ENCODE measurements at places on chromosomes 16 and 17. TPM values are rescaled to one million over a fixed set of nuclear protein-coding genes. Genes with fewer than 3 reads are reported as not detected.

Gene KRT27
- not detected for total RNA-seq

DNA sequence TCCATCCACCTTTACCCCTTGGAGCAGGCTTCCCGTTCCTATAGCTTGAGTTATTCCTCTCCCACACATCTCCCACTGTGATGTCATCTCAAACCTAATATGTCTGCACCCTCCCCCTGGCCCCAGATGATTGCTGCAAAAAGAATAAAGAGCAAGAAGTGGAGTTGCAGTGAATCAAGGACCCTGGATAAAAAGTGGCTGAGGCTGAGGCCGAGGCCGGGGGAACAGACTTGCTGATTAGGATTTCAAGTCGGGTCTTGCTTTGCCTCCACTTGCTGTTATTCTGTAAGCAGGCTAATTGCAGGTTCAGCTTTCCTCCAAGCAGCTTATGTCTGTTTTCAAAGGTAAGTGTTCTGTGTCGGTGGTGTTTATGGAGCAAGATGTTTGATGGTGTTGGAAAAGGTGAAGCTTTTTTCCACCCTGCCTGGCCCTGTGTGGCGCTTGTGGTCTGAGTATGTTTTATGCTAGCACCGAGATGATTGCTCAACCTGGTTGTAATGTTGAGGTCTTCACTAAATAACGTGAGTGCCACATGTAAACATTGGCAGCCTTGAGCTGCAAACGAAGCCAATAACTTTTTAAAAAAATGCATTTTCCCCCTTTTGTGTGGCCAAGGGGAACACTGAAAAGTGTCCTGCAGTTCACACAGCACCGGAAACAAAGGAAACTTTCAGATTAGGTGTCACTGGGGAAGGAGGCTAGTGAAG, 15.4 kb downstream of the HS3ST3B1 start:
- no peak overlapping the region for H3K27ac ChIP-seq
- no peak overlapping the region for H3K4me3 ChIP-seq
- no peaks in the 10 kb centered on the region for H3K36me3 ChIP-seq
- no peaks in the 10 kb centered on the region for H3K4me1 ChIP-seq

Gene ADGRG3
- total RNA-seq, result not detected

DNA sequence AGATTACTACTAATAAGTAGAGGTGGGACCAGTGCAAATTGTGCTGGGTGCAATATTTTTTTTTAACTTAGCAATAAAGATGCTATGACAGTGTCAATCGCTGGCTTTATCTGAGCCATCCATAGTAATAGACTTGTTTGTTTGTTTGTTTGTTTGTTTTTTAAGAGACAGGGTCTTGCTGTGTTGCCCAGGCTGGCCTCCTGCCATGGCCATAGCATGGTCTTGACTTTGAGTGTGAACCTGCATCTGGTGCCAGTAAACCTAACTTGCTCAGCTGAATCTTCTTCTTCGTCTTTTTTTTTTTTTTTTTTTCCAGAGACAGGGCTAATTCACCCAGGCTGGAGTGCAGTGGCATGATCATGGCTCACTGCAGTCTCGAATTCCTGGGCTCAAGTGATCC, 46.6 kb downstream of the ZNRF1 start:
- H3K36me3 ChIP-seq, result no peaks in the 10 kb centered on the region
- H3K27me3 ChIP-seq, result no peaks in the 10 kb centered on the region
- DNase-seq, result no peak
- no peak overlapping the region for H3K4me3 ChIP-seq
- no peak overlapping the region for H3K27ac ChIP-seq

- H3K27ac ChIP-seq, result no peak overlapping the region
- no peak for DNase-seq
- peaks cover 12% of the 10 kb centered on the region for H3K36me3 ChIP-seq
Measured at GRCh38 chr16:15434079-15434424, 336 bp upstream of the BMERB1 start.

Gene PAGR1
- total RNA-seq, result 32.0 TPM

DNA sequence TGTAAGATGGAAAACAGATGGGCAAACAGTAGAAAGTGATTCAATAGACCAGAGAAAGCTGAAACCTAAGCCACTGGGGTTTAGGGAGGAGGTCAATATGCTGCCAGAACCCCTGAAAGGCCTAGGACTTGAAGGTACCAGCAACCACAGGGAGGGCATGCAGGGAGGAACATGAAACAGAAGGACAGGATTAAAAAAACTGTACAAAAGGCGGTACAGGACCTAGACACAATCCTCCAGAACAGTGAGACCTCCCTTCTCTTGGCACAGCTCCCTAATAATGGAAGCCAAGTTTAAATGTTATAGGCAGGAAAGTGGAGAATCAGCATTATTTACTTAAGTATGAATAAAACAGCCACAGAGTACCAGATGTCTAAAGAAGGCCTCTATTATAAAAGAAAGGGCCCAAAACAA, 105.5 kb downstream of the SPAG9 start:
- no peak overlapping the region for H3K27ac ChIP-seq
- H3K4me1 ChIP-seq, result no peaks in the 10 kb centered on the region
- no peaks in the 10 kb centered on the region for H3K27me3 ChIP-seq
- DNase-seq, result no peak

Gene SMIM22
- total RNA-seq, result 235 TPM

- no peak for DNase-seq
- H3K27ac ChIP-seq, result no peak overlapping the region
- H3K36me3 ChIP-seq, result peaks cover 5% of the 10 kb centered on the region
- no peaks in the 10 kb centered on the region for H3K27me3 ChIP-seq
- H3K4me3 ChIP-seq, result no peak overlapping the region
Measured at GRCh38 chr17:71437166-71437565, 683.7 kb upstream of the SOX9 start.

Gene DRC3
- 2.0 TPM for total RNA-seq

Gene KCNH6
- not detected for total RNA-seq

DNA sequence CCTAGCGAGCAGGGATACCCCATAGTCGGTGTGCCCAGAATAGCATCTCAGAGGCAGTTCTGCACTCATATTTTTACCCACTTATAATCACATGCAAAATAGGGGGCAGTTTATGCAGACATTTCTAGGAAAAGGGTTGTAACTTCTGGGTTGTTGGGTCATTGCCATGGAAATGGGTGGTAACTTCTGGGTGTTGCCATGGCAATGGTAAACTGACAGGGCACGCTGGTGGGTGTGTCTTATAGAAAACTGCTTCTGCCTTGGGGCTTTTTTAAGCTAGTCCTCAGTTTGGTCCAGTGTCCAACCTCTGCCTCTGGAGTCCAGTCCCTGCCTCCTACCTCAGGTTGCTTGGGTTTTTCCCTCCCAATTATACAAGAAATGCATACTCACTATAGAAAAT, 7.4 kb upstream of the SPAG9 start:
- no peak overlapping the region for H3K27ac ChIP-seq
- DNase-seq, result peak; percentile 53
- H3K27me3 ChIP-seq, result no peaks in the 10 kb centered on the region
- H3K36me3 ChIP-seq, result no peaks in the 10 kb centered on the region

DNA sequence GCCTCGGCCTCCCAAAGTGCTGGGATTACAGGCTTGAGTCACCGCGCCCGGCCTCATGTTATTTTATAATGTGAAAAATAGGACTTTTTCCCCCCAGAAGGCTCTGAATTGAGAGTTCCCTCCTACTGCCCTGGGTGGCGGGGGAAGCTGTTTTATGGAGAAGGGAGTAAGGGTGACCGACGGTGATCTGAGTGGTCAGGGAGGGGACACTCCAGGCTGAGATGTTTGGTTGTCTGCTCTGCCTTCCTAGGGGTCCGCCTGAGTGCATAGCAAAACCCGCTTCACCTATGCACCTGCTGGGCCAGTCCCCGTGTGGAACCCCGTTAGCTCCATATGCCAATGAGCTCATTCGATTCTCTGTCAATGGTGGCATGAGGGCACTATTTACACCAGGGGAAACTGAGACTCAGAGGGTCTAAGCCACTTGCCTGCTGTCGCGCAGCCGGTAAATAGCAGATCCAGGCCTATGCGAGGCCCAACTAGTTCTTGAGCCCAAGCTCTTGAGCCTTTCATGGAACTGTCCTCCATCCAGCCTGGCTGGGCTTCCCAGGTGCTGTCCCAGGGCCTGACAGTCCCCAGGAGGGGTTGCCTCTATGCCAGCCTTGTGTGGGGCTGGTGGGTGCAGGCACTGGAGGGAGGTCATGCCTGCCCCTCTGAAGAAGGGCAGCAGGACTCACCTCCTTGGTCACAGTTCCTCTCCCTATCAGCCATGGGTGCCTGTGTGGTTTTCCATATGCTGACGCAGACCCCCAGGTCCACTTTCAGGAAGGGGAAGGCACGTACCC, 1.7 kb upstream of the GJD3 start:
- H3K36me3 ChIP-seq, result peaks cover 39% of the 10 kb centered on the region
- peaks cover 21% of the 10 kb centered on the region for H3K4me1 ChIP-seq
- no peak for DNase-seq
- H3K27ac ChIP-seq, result no peak overlapping the region

GRCh38 chr17:73899839-73900238, 255.6 kb upstream of the SDK2 start:
- no peaks in the 10 kb centered on the region for H3K36me3 ChIP-seq
- H3K27me3 ChIP-seq, result peaks cover 85% of the 10 kb centered on the region
- no peaks in the 10 kb centered on the region for H3K4me1 ChIP-seq
- no peak for DNase-seq

Gene SLC5A11
- 0.64 TPM for total RNA-seq

Gene CEP131
- 25.2 TPM for total RNA-seq

DNA sequence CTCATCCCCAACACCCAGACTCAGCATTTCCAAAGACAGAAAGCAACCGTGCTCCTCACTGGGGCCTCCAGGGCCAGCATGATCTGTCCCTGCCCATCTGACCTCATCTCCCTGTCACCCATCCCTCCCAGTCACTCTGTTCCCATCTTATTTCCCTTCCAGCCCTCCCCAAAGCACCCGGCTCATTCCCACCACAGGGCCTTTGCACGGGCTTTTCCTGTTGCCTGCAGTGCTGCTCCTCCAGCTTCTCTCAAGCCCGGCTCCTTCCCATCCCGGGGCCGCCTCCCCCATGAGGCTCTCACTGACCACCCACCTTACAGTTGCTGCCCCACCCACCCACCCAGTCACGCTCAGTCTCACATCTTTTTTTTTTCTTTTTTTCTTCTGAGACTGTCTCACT, 54.8 kb downstream of the RMI2 start:
- H3K36me3 ChIP-seq, result peaks cover 4% of the 10 kb centered on the region
- no peak overlapping the region for H3K4me3 ChIP-seq
- peaks cover 7% of the 10 kb centered on the region for H3K4me1 ChIP-seq
- DNase-seq, result no peak
- H3K27ac ChIP-seq, result no peak overlapping the region

DNA sequence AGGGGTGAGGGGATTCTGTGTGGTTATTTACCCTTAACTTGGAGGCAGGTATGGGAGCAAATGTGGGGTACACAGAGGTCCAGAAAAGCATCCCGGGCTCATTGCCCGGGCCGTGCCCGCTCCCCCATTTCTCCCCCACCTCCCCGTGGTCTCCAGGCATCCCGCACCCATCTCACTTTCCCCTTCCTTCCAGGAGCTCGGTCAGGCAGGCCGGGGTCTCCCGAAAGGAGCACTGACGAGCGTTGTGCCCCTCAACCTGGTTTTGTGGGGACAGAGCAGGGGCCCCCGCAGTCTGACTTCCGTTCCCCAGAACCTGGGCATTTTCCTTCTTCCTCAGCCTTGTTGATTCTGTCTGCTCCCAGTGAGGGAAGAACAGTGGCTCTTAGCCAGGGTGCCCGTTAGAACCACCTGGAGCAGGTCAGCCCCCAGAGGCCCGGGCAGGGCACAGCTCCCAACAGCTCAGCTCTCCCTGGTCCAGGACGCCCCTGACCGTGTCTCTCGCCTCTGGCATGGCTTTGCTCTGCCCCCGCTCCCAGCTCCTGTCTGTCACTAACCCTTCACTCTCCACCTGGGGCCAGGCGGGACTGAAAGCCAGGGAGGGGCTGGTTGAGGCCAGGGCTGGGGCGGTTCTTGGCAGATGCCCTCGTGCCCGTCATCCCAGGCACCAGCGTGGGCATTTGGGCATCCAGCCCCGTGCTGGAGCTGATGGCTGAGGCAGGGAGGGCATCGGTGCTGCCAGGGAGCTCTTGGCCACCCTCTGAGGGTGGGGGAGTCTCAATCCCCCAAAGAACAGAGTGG, 12.5 kb upstream of the NUDT16L1 start:
- peaks cover 73% of the 10 kb centered on the region for H3K36me3 ChIP-seq
- peaks cover 19% of the 10 kb centered on the region for H3K4me1 ChIP-seq
- H3K27me3 ChIP-seq, result no peaks in the 10 kb centered on the region
- no peak for DNase-seq
- peak overlapping the region; percentile 63 for H3K4me3 ChIP-seq

Gene HS3ST6
- total RNA-seq, result not detected

DNA sequence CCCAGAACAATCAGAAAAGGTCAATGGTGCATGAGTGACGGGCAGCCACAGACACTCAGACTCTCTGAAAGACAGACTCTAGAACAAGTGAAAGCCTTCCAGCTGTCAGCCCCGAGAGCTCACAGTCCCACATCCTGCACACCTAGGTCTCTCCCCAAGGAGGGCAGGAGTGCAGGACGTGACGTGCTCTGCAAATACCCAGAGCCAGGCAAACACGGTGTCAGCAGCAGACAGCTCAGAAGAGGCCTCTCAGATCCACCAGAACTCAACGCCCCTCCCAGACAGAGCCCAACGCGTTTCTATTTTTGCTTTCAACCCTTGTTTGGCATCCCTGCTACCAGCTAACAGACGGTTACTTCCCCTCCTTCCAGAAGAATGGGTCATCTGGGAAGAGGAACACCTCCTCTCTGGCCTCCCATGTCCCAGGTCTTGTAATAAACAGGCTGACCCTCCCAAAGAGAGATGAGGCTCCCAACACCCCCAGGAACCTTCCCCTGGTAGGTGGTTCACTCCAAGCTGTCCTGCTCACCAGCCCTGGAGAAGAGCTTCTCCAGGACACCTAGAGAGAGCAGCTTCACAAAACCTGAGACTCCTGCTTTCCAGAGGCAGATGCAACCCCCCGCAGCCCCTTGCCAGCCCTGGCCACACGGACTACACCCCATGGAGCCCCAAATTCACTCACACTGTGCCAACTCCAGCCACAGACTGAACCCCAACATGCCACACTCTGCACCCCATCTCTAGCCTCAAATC, 7.6 kb downstream of the PITPNM3 start:
- no peak for DNase-seq
- H3K4me3 ChIP-seq, result no peak overlapping the region
- no peak overlapping the region for H3K27ac ChIP-seq
- peaks cover 11% of the 10 kb centered on the region for H3K4me1 ChIP-seq
- H3K36me3 ChIP-seq, result peaks cover 17% of the 10 kb centered on the region

Gene SRP68
- 84.5 TPM for total RNA-seq

DNA sequence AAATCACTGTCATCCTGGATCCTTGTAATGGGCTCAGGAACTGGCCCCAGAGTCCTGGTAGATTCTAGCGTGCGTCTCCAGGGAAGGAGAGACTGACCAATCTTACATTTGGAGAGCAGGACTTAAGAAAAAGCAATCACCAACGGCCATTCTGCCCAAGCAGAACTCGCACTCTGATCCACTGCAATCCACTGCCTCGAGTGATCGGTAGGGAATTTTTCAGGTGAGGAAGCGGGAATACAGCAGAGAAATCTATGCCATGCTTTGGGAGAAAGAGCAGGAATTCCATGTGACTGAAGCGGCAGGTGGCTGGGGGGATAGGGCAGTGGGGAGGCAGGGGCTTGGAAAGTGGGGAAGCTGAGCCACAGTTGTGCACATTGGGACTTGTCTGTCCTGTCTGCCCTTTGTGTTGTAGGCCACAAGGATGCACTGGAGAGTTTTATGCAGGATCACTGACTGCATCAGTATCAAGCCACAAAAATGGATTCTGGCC, 143.9 kb upstream of the HS3ST2 start:
- H3K27ac ChIP-seq, result no peak overlapping the region
- H3K4me1 ChIP-seq, result no peaks in the 10 kb centered on the region
- no peak overlapping the region for H3K4me3 ChIP-seq
- no peaks in the 10 kb centered on the region for H3K27me3 ChIP-seq

Gene PRKCB
- not detected for total RNA-seq

- no peak overlapping the region for H3K27ac ChIP-seq
- H3K36me3 ChIP-seq, result peaks cover 61% of the 10 kb centered on the region
- peaks cover 10% of the 10 kb centered on the region for H3K4me1 ChIP-seq
- DNase-seq, result no peak
Measured at GRCh38 chr16:89685916-89686315, 573 bp upstream of the CDK10 start.

Gene SPAG7
- 34.9 TPM for total RNA-seq
